Lower lobe of right lung (tissue), 2 donors: ENCODE measurements at places on chromosomes 1 and 21. TPM values are rescaled to one million over a fixed set of nuclear protein-coding genes. Genes with fewer than 3 reads are reported as not detected.

The LMOD1 gene
- 24.2 TPM for total RNA-seq

The ELAPOR1 gene
- 24.4 TPM for total RNA-seq

The PIGR gene
- 813 TPM for total RNA-seq

The TAL1 gene
- total RNA-seq: 15.4 TPM

The IFNLR1 gene
- total RNA-seq: 11.7 TPM

The CRYAA gene
- not detected for total RNA-seq

The AADACL3 gene
- not detected for total RNA-seq

The THBS3 gene
- total RNA-seq: 24.4 TPM

The TMEM53 gene
- total RNA-seq: 22.6 TPM

The SPRR5 gene
- total RNA-seq: not detected

The ODF2L gene
- 46.6 TPM for total RNA-seq

The EXTL1 gene
- total RNA-seq: 0.24 TPM

The AMY1C gene
- total RNA-seq: 35.3 TPM

DNA sequence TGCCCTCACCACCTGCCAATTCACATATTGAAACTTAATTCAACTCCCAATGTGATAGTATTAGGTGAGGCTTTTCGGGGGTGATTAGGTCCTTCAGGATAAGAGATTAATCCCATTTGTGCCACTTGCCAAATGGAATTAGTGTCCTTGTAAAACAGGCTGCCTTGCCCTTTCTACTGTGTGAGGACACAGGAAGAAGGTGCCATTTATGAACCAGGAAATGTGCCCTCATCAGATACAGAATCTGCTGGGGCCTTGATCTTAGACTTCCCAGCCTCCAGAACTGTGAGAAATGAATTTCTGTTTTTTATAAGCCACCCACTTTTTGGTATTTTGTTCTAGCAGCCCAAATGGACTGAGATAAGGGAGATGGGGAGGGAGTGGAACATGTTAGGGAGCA lies 39.1 kb upstream of the AGL start:
- H3K27me3 ChIP-seq: no peaks in the 10 kb centered on the region
- no peaks in the 10 kb centered on the region for H3K36me3 ChIP-seq

GRCh38 chr1:8733484-8733883 lies 84.0 kb downstream of the RERE start:
- no peak overlapping the region for H3K27ac ChIP-seq
- no peak for DNase-seq
- H3K4me3 ChIP-seq: no peak overlapping the region
- peaks cover 8% of the 10 kb centered on the region for H3K4me1 ChIP-seq
- H3K27me3 ChIP-seq: no peaks in the 10 kb centered on the region

- H3K36me3 ChIP-seq: no peaks in the 10 kb centered on the region
- no peak for DNase-seq
- H3K4me3 ChIP-seq: no peak overlapping the region
- no peaks in the 10 kb centered on the region for H3K27me3 ChIP-seq
Observed at GRCh38 chr1:164875518-164875917, 316.5 kb downstream of the PBX1 start.

GRCh38 chr1:111241797-111242196 lies 14.3 kb downstream of the CHI3L2 start:
- no peak overlapping the region for H3K27ac ChIP-seq
- no peaks in the 10 kb centered on the region for H3K27me3 ChIP-seq
- H3K4me1 ChIP-seq: no peaks in the 10 kb centered on the region

DNA sequence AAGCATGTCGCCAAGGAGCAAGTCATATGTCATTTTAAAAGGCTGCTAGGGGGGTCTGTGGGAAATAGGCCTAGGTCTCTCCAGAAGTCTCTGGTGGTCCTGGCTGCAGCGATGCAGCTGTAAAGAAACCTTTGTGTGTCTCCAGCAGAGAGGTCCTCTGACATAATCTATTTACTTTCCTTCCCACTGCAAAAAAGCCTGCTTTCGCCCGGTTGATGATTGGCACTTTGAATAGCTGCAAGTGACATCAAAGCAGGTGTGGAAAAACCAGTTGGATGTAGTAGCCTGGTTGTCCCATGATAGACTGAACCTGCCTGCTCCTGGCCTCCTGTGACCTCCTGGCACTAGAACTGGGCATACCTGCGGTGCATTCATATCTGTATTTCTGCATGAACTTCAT lies 13.8 kb downstream of the RASSF5 start:
- H3K4me1 ChIP-seq: peaks cover 12% of the 10 kb centered on the region
- H3K27ac ChIP-seq: no peak overlapping the region
- DNase-seq: no peak

GRCh38 chr1:58841455-58841854 lies 57.6 kb upstream of the JUN start:
- H3K27ac ChIP-seq: no peak overlapping the region
- no peaks in the 10 kb centered on the region for H3K27me3 ChIP-seq
- no peaks in the 10 kb centered on the region for H3K4me1 ChIP-seq
- H3K36me3 ChIP-seq: no peaks in the 10 kb centered on the region
- H3K4me3 ChIP-seq: no peak overlapping the region

GRCh38 chr1:21312407-21312992 lies 22.2 kb upstream of the ECE1 start:
- no peak for DNase-seq
- H3K4me1 ChIP-seq: peaks cover 46% of the 10 kb centered on the region
- H3K27ac ChIP-seq: no peak overlapping the region
- H3K27me3 ChIP-seq: no peaks in the 10 kb centered on the region
- no peak overlapping the region for H3K4me3 ChIP-seq

GRCh38 chr1:42206164-42206563 lies 41.6 kb upstream of the GUCA2A start:
- H3K27me3 ChIP-seq: no peaks in the 10 kb centered on the region
- H3K36me3 ChIP-seq: no peaks in the 10 kb centered on the region
- H3K27ac ChIP-seq: no peak overlapping the region
- no peak for DNase-seq
- peaks cover 7% of the 10 kb centered on the region for H3K4me1 ChIP-seq

DNA sequence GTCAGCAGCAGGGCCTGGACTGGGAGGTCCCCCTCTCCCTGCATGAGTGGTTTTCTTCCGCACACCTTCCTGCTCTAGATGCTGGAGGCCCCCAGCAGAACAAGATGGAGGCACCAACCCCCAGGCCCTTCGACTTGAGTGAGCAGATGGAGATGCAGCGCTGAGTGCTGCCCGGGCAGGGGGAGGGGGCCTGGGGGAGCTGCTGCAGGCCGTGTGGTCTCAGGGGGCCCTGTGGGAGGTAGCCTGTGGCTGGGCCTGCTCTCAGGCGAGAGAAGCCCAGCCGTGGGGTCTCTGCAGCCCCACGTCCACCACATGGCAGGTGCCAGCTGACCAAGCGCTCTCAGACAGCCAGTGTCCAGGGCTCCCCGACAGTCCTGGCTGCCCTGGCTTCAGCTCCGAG lies 1.2 kb upstream of the FAAP20 start:
- no peak overlapping the region for H3K4me3 ChIP-seq
- H3K27me3 ChIP-seq: no peaks in the 10 kb centered on the region
- peaks cover 64% of the 10 kb centered on the region for H3K4me1 ChIP-seq

- H3K27me3 ChIP-seq: no peaks in the 10 kb centered on the region
- H3K36me3 ChIP-seq: no peaks in the 10 kb centered on the region
Observed at GRCh38 chr1:8439015-8439702, 121.2 kb downstream of the SLC45A1 start.

GRCh38 chr1:75990686-75991085 lies 58.5 kb upstream of the ASB17 start:
- no peaks in the 10 kb centered on the region for H3K36me3 ChIP-seq
- H3K27me3 ChIP-seq: no peaks in the 10 kb centered on the region
- no peak for DNase-seq
- no peaks in the 10 kb centered on the region for H3K4me1 ChIP-seq
- no peak overlapping the region for H3K27ac ChIP-seq

DNA sequence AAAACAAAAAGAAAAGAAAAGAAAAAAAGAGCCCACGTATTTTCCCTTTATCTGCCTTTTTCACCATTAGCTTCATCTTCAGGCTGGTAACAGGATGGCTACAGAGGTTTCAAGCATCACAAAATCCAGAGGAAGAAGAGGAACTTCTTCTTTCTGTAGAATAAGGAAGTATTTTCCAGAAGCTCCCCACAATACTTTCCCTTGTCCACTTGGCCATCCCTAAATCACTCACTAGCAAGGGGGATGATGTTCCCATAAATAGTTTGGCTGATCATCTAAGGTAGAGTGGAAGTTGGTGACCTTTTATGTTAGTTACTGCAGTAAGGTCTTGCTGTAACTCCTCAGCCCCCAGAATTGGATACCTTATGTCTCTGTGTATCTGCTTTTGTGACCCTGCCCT lies 45.1 kb upstream of the RNF11 start:
- H3K36me3 ChIP-seq: no peaks in the 10 kb centered on the region
- no peak overlapping the region for H3K27ac ChIP-seq
- no peak overlapping the region for H3K4me3 ChIP-seq

- H3K27me3 ChIP-seq: no peaks in the 10 kb centered on the region
- no peak overlapping the region for H3K27ac ChIP-seq
- no peaks in the 10 kb centered on the region for H3K4me1 ChIP-seq
- no peaks in the 10 kb centered on the region for H3K36me3 ChIP-seq
- DNase-seq: no peak
Observed at GRCh38 chr1:66848193-66848592, 47.1 kb upstream of the INSL5 start.

- H3K4me3 ChIP-seq: no peak overlapping the region
- no peak overlapping the region for H3K27ac ChIP-seq
- peaks cover 49% of the 10 kb centered on the region for H3K27me3 ChIP-seq
Observed at GRCh38 chr1:6438047-6438525, 13.5 kb downstream of the ESPN start.

DNA sequence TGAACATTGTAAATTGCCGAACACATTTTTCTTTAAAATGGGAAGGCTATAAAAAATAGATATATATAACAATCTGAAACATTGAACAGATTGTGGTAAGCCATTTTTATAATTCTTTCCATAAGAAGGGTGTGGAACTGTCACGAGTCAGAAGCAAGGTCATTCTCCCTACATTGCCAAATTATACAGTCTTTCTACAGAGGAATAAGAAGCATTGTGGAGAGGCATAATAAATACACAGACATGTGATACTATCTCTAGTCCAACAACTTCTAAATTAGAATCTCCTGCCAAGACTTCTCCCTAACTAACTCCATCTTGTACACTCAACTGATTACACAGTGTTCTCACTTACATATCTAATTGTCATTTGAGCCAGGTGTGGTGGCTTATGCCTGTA lies 227.9 kb downstream of the CENPF start:
- no peak for DNase-seq
- H3K36me3 ChIP-seq: no peaks in the 10 kb centered on the region
- H3K4me1 ChIP-seq: no peaks in the 10 kb centered on the region

DNA sequence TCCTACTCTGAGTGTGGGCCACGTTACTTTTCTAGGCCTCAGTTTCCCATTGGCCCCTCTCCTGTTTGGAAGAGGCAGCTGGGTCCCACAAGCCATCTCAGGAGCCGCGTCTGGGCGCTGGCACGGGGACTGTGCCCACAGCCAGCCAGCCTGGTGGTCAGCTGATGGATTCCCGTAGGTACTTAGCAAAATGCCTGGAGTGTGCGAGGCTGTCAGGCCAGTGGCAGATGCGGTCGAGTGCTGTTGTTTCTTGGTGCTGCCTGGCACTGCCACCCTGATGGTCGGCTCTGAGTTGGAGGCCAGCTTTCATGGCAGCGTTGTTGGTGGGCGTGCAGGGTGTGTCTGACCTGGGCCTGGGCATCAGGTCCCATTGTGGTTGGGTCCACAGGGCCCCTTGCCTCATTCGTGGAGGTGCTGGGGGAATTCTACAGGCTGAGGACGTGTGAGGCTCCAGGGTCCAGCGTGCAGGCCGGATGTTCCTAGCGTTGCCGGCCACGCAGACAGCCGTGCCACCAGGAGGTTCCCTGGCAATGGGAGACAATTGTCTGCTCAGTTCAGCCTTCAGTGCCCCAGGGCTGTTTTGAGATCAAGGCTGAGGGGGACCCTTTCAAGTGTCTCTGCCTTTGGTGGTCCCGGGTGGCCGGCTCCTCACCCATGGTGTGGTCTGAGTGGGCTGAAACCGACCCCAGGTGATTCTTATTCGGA lies 20.9 kb downstream of the SKI start:
- no peak overlapping the region for H3K4me3 ChIP-seq
- H3K27me3 ChIP-seq: no peaks in the 10 kb centered on the region
- no peaks in the 10 kb centered on the region for H3K36me3 ChIP-seq
- peaks cover 87% of the 10 kb centered on the region for H3K4me1 ChIP-seq
- DNase-seq: peak; percentile 44

DNA sequence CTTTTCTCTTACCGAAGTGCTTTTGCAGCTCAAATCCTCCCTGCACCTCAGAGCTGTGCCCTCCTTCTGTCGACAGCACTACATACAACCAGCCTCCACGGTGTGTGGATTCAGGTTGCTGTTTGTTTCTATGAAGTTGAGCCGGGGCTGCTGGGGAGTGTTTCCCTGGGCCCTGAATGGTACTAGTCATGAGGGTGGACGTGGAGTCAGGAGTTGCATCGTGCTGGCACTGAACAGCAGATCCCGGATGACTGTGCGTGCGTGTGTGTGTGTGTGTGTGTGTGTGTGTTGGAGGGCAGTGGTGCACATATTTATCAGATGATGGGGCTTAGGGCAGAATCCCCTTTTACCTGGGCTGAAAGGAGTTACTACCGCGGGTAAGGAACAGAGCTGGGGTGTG lies 47.0 kb downstream of the ACTL8 start:
- DNase-seq: no peak
- no peak overlapping the region for H3K27ac ChIP-seq
- no peak overlapping the region for H3K4me3 ChIP-seq
- H3K4me1 ChIP-seq: no peaks in the 10 kb centered on the region
- no peaks in the 10 kb centered on the region for H3K36me3 ChIP-seq

DNA sequence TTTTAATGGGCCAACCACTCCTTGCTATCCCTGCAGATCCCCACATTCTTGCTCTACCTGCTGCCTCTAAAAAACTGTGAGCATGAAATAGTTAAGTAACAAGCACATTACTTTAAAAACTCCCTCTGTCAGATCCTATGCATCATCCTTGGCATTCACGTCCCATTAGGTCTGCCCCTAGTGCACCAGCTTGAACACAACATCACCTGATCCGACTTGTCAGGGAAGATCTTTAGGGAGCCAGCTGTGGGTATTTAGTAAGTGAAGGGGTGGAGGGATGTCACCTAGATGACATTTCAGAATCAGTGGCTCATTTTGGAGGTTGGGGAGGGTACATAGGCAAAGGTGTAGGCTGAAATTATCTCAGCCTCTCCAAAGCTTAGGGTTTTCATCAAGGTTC lies 33.5 kb downstream of the RXRG start:
- no peak overlapping the region for H3K27ac ChIP-seq
- DNase-seq: no peak
- no peak overlapping the region for H3K4me3 ChIP-seq
- no peaks in the 10 kb centered on the region for H3K4me1 ChIP-seq
- H3K36me3 ChIP-seq: no peaks in the 10 kb centered on the region
- H3K27me3 ChIP-seq: no peaks in the 10 kb centered on the region

DNA sequence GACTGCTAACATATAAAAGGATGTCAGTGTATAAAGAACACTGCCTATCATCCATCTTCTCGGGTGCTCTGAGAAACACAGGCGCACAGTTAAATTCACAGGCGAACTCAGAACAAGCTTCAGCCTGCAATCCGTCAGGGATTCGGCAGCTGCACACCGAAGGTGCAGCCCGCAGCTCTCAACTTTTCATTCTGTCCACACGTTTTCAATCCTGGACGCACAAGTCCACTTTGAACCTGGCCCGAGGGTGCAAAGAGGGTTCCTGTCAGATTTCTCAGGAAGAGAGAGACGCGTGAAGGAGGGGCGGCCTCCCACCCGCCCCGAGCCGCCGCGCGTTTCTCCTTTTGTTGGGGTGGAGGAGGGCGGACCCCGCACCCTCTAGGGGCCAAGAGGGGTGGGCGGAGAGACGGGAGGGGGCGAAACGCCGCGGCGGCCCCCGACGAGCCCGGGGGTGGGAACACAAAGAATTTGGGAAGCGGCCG lies 724 bp downstream of the DOCK7 start:
- H3K27me3 ChIP-seq: no peaks in the 10 kb centered on the region
- peak overlapping the region; percentile 70 for H3K4me3 ChIP-seq
- no peaks in the 10 kb centered on the region for H3K36me3 ChIP-seq
- no peak for DNase-seq
- peak overlapping the region; percentile 73 for H3K27ac ChIP-seq
- H3K4me1 ChIP-seq: peaks cover 39% of the 10 kb centered on the region
